CD4-positive, alpha-beta T cell treated with Interleukin-6 at 100 ng/mL for 8 hours (primary cell): ENCODE measurements at places on chromosomes 7 and 10.
A peak's percentile ranks its signal among the peaks of the same experiment; 100 is the strongest.

DNA sequence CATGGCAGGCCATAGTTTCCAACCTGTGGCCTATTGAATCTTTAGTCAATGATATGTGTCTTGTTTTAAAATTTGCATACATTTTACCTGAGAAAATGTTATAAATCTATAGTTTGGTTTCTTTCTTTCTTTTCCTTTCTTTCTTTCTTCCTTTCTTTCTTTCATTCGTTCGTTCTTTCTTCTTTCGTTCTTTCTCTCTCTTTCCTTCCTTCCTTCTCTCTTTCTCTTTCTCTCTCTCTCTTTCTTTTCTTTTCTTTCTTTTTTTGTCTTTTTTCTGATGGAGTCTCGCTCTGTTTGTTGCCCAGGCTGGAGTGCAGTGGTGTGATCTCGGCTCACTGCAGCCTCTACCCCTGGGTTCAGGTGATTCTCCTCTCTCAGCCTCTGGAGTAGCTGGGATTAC lies 133.3 kb downstream of the IDE start:
- no peak for DNase-seq

- no peak for DNase-seq
These were observed 36.2 kb downstream of the TOMM7 start for GRCh38 chr7:22786290-22786932.

- no peak for DNase-seq
These were observed 111.5 kb upstream of the ADAM12 start for GRCh38 chr10:126499744-126500143.

- no peak for DNase-seq
These were observed 34.4 kb downstream of the VSTM4 start for GRCh38 chr10:49080965-49081364.

DNA sequence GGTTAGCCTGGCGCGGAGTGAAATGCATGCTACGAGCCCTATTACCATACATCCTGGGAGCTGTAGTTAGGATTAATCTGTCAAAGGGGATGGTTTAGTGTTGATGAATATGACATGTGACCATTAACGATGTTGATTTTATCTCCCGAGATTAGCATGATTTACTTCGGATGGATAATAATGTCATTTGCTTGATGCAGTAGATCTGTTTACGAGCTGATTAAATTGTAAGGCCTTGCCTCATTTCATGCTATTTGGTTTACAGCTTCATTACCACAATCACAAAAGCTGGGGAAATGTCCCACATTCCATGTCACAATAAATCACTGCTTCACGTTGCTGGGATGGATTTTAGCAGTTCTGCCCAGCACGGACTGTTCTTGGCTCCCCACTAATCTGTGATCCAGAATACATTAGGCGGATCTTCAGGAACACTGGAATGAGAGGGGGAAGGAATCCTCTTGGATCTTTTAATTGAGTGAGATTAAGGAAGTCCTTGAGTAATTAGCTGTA lies 22.3 kb downstream of the ZNF503 start:
- no peak for DNase-seq

DNA sequence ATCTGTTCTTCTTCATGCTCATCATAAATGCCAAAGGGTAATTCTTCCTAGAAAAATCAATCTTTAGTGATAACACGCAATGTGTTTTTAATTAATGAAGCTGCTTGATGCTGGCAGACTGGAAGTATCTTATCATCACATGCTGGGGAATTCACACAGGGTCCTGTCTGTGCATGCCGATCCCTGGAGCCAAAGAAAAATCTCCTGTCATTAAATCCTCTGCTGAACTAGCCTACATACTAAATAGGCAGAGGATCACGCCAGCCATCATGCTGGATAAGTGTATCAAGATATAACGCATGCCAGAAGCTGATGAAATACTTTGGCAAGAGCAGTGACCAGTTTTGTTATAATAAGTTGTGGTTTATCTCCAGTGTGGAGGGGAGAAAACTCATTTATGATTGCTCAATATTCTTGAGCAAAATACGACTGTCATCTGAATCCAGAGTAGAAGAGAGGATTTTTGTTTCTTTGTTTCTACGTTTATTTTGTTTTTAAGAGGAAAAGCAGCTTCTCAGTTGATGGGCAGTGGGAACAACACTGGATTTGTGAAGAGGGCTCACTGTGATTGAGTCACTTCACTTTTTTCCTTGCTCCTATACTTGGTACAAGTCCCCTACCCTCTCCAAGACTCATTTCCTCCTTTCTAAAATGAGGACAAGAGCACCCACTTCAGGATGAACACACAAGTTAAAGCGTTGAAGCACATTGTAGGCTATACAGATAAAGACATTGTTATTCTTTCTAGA lies 649.1 kb downstream of the TNS3 start:
- no peak for DNase-seq

- no peak for DNase-seq
These were observed 101.0 kb upstream of the STEAP1B start for GRCh38 chr7:22601003-22601402.

- DNase-seq = peak; percentile 18
These were observed 16.1 kb upstream of the TAS2R40 start for GRCh38 chr7:143205560-143206293.

DNA sequence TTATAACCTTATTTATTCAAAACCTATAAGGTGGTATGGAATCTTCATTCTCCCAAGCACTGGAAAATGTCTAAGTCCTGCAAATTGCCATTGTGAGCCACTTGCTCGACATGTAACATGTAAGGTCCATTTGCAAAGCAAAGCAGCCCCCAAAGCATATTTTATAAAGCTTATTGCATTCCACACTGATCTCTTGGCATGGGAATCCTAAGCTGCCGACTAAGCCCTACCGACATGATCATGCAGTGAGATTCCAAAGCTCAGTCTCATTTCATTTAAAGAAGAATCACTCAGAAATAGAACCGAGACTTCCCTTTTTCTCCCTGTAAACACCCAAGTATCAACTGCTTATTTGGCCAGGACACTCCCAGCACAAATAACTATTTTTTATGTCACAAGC lies 333.4 kb upstream of the MYO3A start:
- DNase-seq = no peak

DNA sequence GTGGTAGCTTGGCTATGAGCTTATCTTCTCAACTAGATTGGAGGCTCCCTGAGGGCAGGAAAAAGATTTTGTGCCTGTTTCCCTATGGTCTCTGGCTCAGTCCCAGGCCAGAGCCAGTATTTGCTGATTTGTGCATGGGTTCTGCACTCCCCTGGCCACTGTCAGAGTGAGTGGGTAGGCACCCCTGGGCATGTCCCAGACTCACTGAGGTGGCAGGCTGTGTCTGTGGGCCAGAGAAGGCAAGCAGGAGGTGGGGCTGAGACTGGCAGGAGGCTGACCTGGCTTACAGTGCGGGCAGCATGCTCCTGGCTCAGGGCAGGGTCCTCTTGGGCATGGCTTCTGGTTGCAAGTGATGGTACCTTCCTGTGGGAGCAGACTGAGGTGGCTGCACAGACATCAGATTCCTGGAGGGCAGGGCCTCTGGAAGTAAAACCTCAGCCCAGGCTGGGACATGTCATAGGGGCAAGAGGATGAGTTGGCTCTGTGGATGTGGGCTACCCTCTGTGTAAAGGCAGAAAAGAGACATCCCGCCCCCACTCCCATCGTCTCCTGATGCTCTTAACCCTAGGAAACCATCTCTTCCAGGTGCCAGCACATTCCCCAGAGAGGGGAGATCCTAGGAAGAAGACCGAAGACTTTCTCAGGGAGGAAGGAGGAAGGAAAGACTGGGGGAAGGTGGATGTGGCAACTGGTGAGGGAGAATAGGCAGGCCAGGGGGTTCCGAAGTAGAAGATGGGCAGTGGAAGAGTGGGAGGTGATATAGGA lies 4.3 kb downstream of the KCP start:
- DNase-seq = no peak

- DNase-seq = no peak
These were observed 88.8 kb downstream of the OAT start for GRCh38 chr10:124329941-124330340.

GRCh38 chr7:19853261-19853832 lies 79.9 kb upstream of the TMEM196 start:
- DNase-seq = no peak

DNA sequence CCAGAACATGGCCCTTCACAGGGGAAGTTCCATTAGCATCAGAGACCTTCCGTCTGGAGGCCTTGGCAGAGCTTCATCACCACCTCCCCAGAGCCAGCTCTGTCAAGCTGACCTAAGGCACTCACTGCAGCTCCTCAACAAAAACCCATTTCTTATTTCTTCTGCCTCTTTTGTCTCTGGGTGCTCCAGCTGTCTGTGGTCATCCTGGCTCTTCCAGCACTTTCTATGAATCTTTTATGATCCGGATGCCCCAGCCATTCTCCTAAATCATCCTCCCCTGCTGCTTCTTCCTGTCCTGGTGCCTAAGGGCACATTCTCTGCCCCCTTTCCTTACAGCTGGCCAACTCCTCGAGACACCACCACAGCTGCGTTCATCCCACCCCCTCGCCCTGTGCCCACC lies 171.7 kb upstream of the INSYN2A start:
- DNase-seq = no peak

GRCh38 chr7:104126411-104126841 lies 81.4 kb downstream of the ORC5 start:
- no peak for DNase-seq

- no peak for DNase-seq
These were observed 50.2 kb downstream of the MTURN start for GRCh38 chr7:30184791-30185487.

DNA sequence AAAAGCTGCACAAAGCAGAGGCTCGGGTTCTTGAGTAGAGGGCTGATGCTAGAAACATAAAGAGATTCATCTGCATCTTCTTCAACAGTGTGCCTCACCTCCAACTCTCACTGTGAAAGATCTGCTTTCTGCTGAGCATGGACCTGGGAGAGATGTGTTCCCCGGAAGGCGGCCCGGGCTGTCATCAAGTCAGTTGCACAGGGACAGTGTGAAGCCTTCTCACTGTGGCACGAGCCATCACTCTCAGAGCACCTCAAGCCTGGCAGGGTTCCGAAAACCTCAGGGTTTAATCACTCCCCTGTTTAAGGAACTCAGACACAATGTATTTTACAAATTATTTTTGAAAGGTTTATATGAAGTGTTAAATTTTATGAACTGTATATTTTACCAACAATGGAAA lies 98.7 kb downstream of the RBM20 start:
- no peak for DNase-seq

DNA sequence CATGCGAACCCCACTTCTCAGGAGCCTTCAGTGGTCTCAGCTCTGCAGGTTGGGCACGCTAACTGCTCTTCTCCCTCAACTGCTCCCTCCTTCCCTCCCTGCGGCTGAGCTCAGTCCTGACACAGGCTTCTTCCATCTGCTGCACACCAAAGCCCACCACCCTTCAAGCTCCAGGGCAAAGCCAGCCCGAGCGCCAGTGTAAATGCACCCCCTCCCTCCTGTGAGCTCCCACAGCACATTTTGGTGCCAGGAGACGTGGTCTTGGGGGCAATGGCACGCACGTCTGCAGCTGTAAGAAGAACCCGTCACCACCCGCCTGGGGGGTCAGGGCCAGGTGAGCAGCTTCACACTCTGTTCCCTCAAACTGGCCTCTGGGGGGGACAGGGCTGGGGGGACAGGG lies 15.9 kb downstream of the VIPR2 start:
- no peak for DNase-seq

DNA sequence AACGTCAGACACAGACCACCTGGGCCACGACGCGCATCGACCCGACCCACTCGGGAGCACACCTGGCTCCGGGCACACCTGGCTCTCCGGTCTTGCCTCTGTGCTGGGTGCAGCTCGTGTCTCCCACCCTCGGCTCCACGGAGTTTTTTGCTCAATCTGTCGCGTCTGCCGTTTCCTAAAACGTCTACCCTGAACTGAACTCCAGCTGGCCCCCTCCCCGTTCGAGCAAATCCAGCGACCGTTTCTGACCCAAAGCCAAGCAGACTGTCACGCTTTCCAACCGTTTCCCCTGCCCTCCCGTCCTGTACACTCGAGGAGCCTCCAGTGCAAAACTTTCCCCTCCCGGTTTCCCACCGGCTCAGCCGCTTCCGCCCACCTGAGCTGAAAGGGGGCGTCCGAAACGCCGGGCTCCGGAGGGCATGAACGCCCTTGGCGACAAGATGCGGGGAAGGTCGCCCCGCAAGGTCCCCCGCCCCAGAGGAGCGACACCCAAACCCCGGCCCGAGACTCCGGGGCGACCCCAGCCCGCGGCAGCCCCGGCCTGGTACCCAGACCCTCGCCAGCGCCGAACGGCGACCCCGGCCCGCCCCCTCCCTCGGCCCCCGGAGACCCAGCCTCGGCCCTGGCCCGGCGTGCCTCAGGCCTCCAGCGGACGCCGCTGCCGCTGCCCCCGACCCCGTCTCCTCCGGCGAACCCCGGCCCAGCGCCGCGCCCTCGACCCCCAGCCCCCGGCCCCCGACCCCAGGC lies 557 bp downstream of the CYTH3 start:
- no peak for DNase-seq

- no peak for DNase-seq
These were observed 9.9 kb upstream of the OR2A5 start for GRCh38 chr7:144038887-144039286.

GRCh38 chr7:17690030-17690429 lies 250.3 kb downstream of the SNX13 start:
- DNase-seq = no peak
